A172 (cell line): ENCODE measurements at places on chromosomes 16 and 17. TPM values are rescaled to one million over a fixed set of nuclear protein-coding genes. Genes with fewer than 3 reads are reported as not detected.

SMIM36 gene
- total RNA-seq: not detected in 2 replicates

TEKT5 gene
- not detected in 2 replicates for total RNA-seq

PRDM7 gene
- total RNA-seq: not detected in 2 replicates

STX1B gene
- total RNA-seq: 0.26 and 3.5 TPM in 2 replicates

CETP gene
- total RNA-seq: not detected in 2 replicates

HLF gene
- total RNA-seq: 0.12 TPM in 1 of 2 replicates, not detected in the other

CD300LB gene
- not detected in 2 replicates for total RNA-seq

CLN3 gene
- total RNA-seq: 23.7 and 27.0 TPM in 2 replicates

GLP2R gene
- total RNA-seq: 0.50 and 1.7 TPM in 2 replicates

GPR142 gene
- not detected in 2 replicates for total RNA-seq

KRTAP4-4 gene
- not detected in 2 replicates for total RNA-seq

CDH13 gene
- 99.0 and 158 TPM in 2 replicates for total RNA-seq

MRC2 gene
- 122 and 123 TPM in 2 replicates for total RNA-seq

RFWD3 gene
- total RNA-seq: 59.3 and 79.9 TPM in 2 replicates

RSAD1 gene
- 16.0 and 16.6 TPM in 2 replicates for total RNA-seq

SHCBP1 gene
- total RNA-seq: 66.0 and 68.8 TPM in 2 replicates

IRF8 gene
- 0.05 and 0.12 TPM in 2 replicates for total RNA-seq

ATP2A1 gene
- 0.14 and 1.1 TPM in 2 replicates for total RNA-seq

CTRB2 gene
- not detected in 2 replicates for total RNA-seq

KCNJ2 gene
- not detected in 2 replicates for total RNA-seq

DOC2A gene
- 0.45 and 1.7 TPM in 2 replicates for total RNA-seq

RCVRN gene
- total RNA-seq: not detected in 2 replicates

CDH16 gene
- not detected in 2 replicates for total RNA-seq

DUS1L gene
- total RNA-seq: 107 and 165 TPM in 2 replicates

SPAG7 gene
- 74.4 and 90.6 TPM in 2 replicates for total RNA-seq
